ENCODE measurements at places on chromosomes 7 and 10. TPM values are rescaled to one million over a fixed set of nuclear protein-coding genes. Genes with fewer than 3 reads are reported as not detected.

DNA sequence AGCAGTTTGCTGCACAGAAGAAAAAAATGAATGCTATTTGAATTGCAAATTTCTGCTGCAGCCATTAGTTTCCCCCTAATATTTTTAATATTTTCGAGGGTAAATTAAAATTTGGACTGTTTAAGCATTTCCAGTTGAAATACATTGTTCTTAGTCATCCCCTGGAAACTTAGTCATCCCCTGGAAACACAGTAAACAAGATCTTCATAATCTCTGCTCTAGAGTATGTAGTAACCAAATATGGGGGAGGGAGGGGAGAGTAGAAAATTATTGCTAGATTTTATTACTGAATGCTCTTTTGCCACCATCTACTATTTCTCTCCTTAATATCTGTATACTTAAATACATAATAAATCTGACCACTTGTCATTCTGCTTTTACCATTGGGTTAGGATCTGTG is 1053.3 kb downstream of the SORCS1 start:
- H3K27ac ChIP-seq: no peak overlapping the region
- DNase-seq: no peak
- H3K36me3 ChIP-seq: no peaks in the 10 kb centered on the region
- H3K27me3 ChIP-seq: no peaks in the 10 kb centered on the region
- H3K4me3 ChIP-seq: no peak overlapping the region

- H3K4me3 ChIP-seq: no peak overlapping the region
- H3K4me1 ChIP-seq: peaks cover 9% of the 10 kb centered on the region
- DNase-seq: no peak
- H3K27me3 ChIP-seq: no peaks in the 10 kb centered on the region
- H3K27ac ChIP-seq: no peak overlapping the region
These were observed 366.3 kb upstream of the CHRM2 start for GRCh38 chr7:136502162-136502561.

DNA sequence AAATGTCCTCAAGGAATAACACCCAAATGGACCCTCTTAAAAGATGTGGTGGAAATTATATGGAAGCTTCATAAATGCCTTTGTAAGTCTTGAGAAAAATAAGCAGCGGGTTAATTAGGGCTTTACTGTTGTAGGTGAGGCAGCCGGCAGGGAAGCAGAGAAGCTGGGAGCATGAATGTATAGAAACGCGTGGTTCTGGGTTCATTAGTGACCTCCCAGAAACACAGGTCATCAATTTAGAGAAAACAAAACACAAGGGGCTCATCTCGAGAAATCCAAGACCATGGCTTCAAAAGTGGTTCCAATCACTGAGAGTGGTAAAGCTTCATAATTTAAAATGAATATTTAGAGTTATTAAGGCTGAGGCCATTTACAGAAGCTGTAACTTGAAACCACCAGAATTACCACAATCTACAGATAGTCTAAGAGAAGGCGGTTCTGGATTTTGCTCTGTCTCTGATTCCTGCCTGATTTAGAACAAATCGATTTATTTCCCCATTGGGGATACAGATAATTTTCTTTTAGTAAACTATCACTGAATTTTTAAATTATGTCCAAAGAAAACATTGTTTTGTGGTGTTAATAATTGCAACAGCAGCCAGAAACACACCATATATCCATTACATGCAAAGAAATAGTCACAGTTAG is 20.7 kb downstream of the GARIN1A start:
- H3K27ac ChIP-seq: no peak overlapping the region
- H3K4me3 ChIP-seq: no peak overlapping the region
- peaks cover 4% of the 10 kb centered on the region for H3K4me1 ChIP-seq
- H3K27me3 ChIP-seq: peaks cover 19% of the 10 kb centered on the region

- no peak for DNase-seq
- H3K27ac ChIP-seq: no peak overlapping the region
- no peaks in the 10 kb centered on the region for H3K27me3 ChIP-seq
- peaks cover 5% of the 10 kb centered on the region for H3K4me1 ChIP-seq
- no peak overlapping the region for H3K4me3 ChIP-seq
These were observed 341.8 kb upstream of the SEMA3A start for GRCh38 chr7:84536271-84536870.

GRCh38 chr10:76432016-76433012 is 1000.9 kb downstream of the LRMDA start:
- no peaks in the 10 kb centered on the region for H3K36me3 ChIP-seq
- H3K4me1 ChIP-seq: peaks cover 31% of the 10 kb centered on the region
- no peak overlapping the region for H3K27ac ChIP-seq
- H3K4me3 ChIP-seq: no peak overlapping the region

GRCh38 chr10:81886939-81887338 is 11.9 kb downstream of the NRG3 start:
- no peak overlapping the region for H3K27ac ChIP-seq
- DNase-seq: no peak
- no peak overlapping the region for H3K4me3 ChIP-seq
- H3K27me3 ChIP-seq: peaks cover 2% of the 10 kb centered on the region

GRCh38 chr7:36084485-36085091 is 68.5 kb upstream of the EEPD1 start:
- H3K4me3 ChIP-seq: no peak overlapping the region
- peak; percentile 15 for DNase-seq
- no peaks in the 10 kb centered on the region for H3K27me3 ChIP-seq
- peaks cover 6% of the 10 kb centered on the region for H3K36me3 ChIP-seq
- H3K27ac ChIP-seq: no peak overlapping the region
- no peaks in the 10 kb centered on the region for H3K4me1 ChIP-seq

DNA sequence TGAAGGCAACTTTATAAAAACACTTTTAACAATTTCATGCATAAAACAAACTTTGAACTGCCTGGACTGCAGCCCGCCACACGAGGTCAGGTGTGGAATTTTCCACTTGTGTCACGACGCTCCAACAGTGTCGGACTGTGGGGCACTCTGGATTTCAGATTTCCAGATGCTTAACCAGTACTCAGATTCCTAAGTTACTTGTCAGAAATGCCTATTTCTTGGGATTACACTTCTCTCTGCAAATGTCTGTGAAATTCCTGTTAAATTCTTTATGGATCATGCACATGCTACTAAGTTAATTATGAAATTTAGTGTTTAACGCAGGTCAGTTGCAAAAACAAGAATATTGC is 473 bp upstream of the GPER1 start:
- H3K4me3 ChIP-seq: peak overlapping the region; percentile 13
- H3K27ac ChIP-seq: no peak overlapping the region
- H3K4me1 ChIP-seq: peaks cover 42% of the 10 kb centered on the region
- DNase-seq: no peak
- H3K36me3 ChIP-seq: no peaks in the 10 kb centered on the region

GRCh38 chr10:75407224-75407712 is 5.7 kb upstream of the ZNF503 start:
- H3K4me1 ChIP-seq: peaks cover 59% of the 10 kb centered on the region
- no peak overlapping the region for H3K27ac ChIP-seq
- peak overlapping the region; percentile 85 for H3K4me3 ChIP-seq

- H3K36me3 ChIP-seq: peaks cover 8% of the 10 kb centered on the region
- H3K4me1 ChIP-seq: peaks cover 25% of the 10 kb centered on the region
- no peaks in the 10 kb centered on the region for H3K27me3 ChIP-seq
- DNase-seq: no peak
- peak overlapping the region; percentile 6 for H3K27ac ChIP-seq
- H3K4me3 ChIP-seq: no peak overlapping the region
These were observed 192.6 kb downstream of the CCSER2 start for GRCh38 chr10:84521013-84521412.

GRCh38 chr7:42596737-42597136 is 315.1 kb downstream of the C7orf25 start:
- H3K27me3 ChIP-seq: peaks cover 1% of the 10 kb centered on the region
- H3K27ac ChIP-seq: no peak overlapping the region
- DNase-seq: no peak
- H3K36me3 ChIP-seq: peaks cover 4% of the 10 kb centered on the region
- no peaks in the 10 kb centered on the region for H3K4me1 ChIP-seq

- peaks cover 10% of the 10 kb centered on the region for H3K27me3 ChIP-seq
- no peak overlapping the region for H3K27ac ChIP-seq
- DNase-seq: no peak
- no peaks in the 10 kb centered on the region for H3K4me1 ChIP-seq
- H3K36me3 ChIP-seq: no peaks in the 10 kb centered on the region
These were observed 80.0 kb downstream of the LHFPL3 start for GRCh38 chr7:104408371-104408770.

The UPK3B gene
- not detected for total RNA-seq

The AGBL3 gene
- total RNA-seq: 5.5 TPM

The MLXIPL gene
- total RNA-seq: 1.1 TPM
